ENCODE measurements at places on chromosomes 4 and X.

GRCh38 chrX:27860337-27860736 lies 52.5 kb downstream of the MAGEB10 start:
- no peak for DNase-seq

DNA sequence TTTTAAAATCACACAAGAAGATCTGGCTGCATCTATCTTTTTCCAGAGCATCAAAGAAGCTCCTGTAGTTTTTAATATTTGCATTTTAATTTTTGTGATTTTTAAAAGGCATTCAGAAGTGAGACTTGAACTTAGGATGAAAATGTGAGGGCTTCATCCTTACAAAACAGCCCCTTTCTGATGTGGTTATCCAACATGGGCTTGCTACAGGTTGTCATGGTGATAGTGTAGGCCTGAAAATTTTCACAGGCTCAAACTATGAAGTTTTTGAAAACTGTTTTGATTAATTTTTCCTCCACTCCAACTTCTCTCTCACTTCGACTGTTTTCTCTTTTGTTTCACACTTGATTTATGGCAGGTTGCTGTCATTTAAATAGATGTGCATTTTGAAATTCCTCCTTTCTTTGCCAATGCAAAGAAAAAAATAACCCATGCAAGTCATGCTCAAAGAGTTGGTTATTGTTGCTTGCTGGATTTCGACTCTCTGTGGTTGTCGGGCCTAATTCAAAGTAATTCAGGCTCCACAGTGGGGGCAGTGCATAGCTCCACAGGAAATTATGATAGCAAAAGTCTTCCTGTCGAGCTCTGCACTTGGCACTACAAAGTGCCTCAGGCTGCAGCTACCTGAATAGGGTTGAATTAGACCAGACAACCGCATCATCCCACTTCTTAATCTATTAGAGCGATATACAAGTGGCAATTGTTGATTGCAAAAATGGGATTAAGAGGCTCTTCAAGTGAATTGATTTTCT lies 201.0 kb upstream of the GPR101 start:
- peak; percentile 45 for DNase-seq

DNA sequence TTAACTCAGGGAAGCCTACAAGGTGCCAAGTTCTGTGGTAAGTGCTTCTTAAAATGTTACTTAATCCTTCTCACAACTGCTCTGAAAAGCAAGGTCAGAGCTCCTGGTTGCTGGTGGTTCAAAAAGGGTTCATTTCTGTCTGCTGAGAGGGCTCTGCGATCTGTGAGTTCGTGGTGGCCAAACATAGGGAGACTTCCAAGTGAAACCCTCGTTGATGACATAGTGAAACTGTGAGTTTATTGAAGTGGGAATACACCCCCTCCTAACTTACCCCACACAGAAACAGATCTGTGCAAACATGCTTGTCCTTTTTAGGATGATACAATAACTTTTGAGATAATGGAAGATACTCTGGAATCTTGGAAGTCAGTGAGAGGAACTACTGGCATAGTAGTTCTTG lies 164.8 kb upstream of the PGRMC2 start:
- DNase-seq = no peak

DNA sequence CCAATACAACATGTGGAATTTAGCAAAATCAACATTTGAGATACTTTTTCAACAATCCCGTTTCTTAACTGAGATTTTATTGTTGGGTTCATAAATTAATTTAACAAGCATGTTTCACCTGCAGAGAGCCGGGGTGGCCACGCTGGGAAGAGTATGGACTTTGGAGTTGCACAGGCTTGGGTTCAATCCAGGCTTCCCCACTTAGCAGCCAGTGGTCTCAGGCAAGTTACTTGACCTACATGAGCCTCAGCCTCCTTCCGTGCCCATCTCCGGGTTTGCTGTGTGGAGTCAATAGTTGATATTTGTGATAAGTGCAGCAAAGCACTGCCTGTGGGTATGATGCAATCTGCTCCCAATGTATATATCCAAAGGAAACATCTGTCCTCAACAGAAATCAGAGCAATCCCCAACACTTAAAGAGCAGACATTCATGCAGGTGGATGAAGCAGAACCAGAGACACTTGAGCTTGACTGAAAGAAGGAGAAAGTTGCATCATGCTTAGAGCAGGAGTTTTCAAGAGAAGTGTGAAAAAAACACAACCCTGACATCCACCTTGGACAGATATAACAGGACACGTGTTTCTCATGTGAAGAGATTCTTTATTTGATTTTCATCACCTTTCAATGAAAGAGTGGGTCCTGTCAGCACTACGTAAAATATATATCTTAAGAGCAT lies 5.1 kb downstream of the CYTL1 start:
- DNase-seq = no peak

- no peak for DNase-seq
Observed at GRCh38 chr4:156628858-156629257, 342.7 kb downstream of the PDGFC start.

GRCh38 chr4:185171373-185172071 lies 28.5 kb downstream of the SLC25A4 start:
- no peak for DNase-seq

- DNase-seq = no peak
Observed at GRCh38 chr4:177315767-177316464, 6.2 kb downstream of the NEIL3 start.

- no peak for DNase-seq
Observed at GRCh38 chr4:87108142-87108546, 112.3 kb downstream of the KLHL8 start.

DNA sequence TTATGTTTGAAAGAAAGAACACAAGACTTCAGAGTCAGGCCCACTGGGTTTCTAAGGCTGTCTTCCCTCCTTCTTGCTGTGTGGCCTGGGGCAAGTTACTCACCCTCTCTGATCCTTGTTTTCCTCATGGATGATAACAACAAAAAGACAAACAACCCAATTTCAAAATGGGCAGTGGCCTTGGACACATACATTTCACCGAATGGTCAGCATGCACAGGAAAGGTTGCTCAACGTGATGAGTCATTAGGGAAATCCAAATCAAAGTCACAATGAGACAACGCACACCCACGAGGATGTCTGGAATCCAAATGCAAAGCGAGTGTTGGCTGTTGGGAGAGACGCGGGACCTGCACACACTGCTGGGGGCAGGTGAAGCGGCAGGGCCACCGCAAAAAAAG lies 50.8 kb upstream of the PPP2R2C start:
- no peak for DNase-seq

DNA sequence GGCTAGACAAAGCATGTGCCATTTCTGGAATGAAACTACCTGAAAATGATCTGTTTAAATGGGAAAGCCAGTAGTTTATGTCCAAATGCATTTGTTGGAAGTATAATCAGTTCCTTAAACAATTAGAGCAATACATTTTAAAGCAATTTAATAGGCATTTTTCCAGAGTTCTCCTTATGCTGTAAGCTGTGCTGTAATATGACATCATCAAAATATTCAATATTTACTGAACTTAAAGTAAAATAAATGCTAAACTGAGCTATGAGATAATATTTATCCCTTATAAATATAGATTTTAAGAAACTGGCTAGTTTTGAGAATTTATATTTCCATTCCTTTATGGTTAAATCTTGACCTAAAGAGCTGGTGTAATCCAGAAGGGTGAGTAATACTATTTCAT lies 7.9 kb downstream of the SLC4A4 start:
- no peak for DNase-seq

- no peak for DNase-seq
Observed at GRCh38 chr4:118955515-118955914, 66.9 kb downstream of the SYNPO2 start.

GRCh38 chr4:121697564-121697963 lies 784 bp upstream of the ANXA5 start:
- DNase-seq = no peak

DNA sequence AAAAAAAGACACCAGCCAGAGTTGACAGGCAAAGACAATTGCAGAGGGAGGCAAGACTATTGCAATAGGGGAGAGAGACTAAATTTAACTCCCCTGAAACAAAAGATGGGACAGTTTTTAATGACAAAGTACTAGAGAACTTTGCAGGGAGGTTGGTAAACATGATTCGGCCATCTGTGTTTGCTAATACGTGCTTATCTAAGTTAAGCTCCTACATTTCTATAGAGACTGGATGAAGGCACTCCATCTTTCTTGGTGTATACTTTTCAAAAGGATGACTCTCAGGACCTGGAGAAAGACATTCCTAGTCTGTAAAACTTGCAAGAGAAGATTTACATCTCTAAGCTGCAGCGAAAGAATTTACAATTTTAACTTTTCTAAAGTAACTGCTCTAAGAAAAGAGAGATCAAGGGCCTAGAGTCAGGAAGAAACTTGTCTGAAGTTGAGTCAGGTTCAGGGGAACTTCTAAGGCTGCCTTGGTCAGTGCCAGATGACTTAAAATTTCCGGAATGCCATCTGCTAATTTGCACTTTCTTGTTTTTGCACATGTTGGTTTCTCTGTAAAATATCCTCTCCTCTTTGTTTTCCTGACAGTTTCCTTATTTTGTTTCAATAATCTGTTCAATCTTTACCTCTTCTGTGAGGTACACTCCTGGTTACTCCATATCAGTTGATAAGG lies 10.6 kb downstream of the ADAM29 start:
- DNase-seq = no peak

DNA sequence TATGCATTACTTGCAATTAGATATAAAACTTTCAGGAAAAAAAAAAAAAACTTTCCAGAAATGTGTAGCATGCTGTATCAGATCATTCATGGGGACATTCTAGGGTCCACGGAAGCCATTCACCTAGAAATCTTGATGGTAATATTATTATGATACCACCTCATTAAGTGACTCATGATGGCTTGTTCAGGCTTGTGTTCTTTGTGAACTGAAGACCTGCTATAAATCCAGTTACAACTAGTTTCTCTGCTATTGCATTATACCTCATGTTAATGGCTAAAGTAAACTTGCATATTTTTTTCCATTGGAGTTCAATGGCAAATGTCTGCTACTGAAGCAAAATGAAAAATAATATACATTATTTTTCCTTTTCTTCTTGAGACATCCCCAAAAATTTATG lies 35.3 kb upstream of the PTPN13 start:
- no peak for DNase-seq

DNA sequence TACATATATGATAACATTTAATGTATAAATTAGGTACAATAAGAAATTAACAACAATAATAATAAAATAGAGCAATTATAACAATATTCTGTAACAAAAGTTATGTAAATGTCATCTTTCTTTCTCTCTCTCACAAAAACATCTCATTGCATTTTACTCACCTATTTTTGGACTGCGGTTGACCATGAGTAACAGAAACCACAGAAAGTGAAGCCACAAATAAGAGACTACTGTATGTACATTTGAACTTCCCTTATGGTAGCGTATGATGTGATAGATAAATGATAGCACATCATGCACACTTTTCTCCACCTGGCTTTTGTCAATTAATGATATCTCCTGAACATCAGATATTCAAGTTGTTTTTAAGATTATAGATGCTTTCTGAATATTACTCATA lies 80.5 kb downstream of the HNRNPD start:
- DNase-seq = peak; percentile 68

DNA sequence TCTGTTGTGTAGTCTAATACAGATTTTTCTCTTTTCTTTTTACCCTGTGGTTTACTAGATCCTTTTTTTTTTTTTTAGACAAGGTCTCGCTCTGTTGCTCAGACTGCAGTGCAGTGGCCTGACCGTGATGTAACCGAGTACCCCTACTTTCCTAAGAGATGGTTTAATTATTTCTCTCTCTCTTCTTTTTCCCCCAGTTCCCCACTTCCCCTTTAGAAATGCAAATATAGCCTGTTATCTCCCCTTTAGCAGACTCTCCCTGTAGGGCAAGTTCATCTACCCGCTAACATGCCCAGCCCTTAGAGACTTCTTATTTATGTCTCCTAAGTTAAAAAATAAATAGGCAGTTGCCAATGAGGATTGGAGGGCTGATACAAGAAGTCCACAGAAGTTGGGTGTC lies 4.5 kb downstream of the SNX25 start:
- peak; percentile 47 for DNase-seq

All from Kasumi-1 (cell line).